Adrenal gland (tissue), 19 donors: ENCODE measurements at places on chromosomes 7 and 10. TPM values are rescaled to one million over a fixed set of nuclear protein-coding genes. Genes with fewer than 3 reads are reported as not detected.
A peak's percentile ranks its signal among the peaks of the same experiment; 100 is the strongest.

- no peak for DNase-seq
These were observed 6.2 kb downstream of the PRKG1 start for GRCh38 chr10:51080311-51081006.

DNA sequence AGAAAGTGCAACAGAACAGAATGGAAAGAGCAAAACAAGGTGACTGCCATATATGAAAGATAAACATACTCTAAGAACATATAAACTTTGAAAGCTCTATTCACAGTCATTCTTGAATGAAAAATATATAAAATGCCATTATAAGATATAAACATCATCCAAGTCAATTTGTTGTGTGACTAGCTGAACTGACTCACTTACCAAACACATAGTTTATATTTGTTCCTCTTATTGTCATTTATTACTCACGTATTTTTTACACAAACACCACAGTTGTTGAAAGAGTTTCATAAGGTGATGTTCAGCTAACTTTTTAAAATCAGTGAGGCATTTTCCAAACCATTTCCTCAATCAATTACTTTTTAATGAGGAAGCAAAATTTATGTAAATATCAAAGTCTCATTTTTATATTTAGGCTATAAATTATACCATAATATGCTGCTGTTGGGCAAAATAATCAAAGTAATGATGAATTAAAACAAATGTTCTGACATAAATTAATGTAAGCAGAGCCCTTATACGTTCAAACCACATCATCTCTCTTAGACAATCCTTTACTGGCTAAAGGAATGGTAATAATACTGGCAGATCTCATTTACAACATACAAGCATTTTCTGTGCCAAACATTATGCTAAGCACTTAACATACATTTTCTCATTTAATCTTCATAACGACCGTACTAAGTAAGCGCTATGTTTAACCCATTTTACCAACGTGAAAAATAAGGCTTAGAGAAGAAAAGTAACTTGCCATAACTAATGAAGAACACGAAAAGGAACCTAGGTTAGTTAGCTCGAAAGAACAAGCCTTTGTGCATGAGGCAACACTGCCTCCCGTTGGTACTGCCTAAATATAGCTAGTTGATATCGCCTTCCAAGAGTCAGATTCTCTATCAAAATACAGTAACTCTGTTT lies 7.3 kb downstream of the LRRN3 start:
- DNase-seq = no peak

- DNase-seq = no peak
These were observed 180.8 kb downstream of the JAZF1 start for GRCh38 chr7:27999829-28000228.

Gene ELN
- total RNA-seq = 20.3 TPM

DNA sequence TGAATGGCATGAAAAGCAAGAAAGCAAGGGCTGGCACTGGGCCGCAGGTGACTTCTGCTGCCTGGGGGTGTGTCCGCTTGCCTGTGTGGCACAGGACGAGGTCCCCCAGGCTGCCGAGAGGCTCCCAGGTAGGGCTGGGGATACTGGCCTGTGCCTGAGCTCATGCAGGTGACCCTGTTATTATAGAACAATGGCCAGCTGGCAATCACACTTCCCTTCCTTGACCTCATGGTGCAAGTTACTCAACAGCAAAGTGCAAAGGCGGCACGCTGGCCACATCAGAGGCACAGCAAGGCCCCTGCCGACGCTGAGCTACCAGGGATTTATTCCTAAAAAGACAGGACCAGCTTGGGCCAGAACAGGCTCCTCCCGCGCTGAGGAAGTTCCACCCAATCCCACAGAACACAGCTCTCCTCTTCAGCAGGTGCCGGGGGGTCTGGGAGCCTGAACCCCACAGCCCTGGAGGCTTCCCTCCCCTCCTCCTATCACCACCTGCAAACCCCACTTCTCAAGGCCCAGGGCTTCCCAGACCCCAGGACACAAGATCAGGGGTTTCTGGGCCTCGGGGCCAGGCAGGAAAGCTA lies 1.4 kb upstream of the ADAM8 start:
- DNase-seq = peak; percentile 45

DNA sequence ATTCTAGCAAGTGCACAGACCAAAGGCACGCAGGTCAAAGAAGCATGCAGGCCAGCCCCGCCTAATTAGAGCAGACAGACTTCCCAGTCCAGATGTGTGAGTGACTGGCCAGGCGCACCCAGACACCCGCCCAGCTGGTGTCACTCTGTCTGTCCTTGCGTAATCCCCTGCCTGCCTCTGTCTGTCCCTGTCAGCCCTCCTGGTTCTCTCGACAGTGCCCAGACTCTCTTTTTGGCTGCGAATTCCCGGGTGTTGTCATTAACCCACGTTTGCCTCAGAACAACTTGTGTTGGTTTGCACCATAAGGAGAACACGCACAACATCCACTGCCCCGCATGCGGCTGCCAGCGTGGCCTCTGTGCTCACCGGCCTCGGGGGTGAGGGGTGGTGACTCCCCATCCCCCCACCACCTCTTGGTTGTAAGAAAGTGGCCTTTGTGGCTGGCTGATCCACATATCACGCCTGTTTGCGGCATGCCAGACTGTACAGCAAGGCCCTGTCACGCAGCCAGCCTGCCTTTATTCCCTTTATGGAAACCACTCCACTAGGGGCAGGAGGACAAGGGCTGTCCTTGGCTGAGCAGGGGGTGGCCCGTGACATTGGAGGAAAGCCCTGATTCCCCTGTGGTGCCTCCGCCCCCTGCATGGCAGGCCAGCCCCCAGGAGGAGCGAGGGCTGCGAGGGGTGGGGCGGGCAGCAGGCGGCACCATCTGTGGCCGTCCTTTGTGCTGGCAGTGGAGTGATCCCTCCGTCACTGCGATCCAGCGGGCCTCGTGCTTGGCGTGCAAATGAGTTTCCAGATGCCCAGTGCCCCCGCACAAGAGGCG lies 72.8 kb upstream of the PPIF start:
- DNase-seq = peak; percentile 92

Gene ARHGAP22
- 0.91 TPM for total RNA-seq

Gene NXPH1
- total RNA-seq = 6.8 TPM

- no peak for DNase-seq
These were observed 161.3 kb downstream of the KLF6 start for GRCh38 chr10:3623746-3624145.
